ENCODE measurements at places on chromosomes 7 and 10.
A peak's percentile ranks its signal among the peaks of the same experiment; 100 is the strongest.

DNA sequence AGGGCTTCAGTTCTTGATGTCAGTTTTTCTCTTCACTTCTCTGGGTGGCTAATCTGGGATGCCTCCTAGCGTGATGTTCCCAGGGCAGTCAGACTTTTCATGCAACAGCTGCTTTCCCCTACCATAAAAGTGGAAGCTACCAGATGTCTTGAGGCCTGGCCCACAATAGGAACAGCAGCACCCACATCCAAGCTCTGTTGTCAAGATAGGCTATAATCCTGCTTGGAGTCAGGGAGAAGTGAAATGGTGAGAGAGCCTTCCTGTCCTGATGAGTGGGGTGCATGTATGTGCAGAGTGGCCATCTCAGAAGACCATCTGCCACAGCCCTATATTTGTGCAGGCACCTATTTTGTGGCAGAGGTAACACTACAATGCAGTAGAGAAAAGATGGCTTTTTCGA, 108.0 kb downstream of the HTR5A start:
- no peak for DNase-seq

DNA sequence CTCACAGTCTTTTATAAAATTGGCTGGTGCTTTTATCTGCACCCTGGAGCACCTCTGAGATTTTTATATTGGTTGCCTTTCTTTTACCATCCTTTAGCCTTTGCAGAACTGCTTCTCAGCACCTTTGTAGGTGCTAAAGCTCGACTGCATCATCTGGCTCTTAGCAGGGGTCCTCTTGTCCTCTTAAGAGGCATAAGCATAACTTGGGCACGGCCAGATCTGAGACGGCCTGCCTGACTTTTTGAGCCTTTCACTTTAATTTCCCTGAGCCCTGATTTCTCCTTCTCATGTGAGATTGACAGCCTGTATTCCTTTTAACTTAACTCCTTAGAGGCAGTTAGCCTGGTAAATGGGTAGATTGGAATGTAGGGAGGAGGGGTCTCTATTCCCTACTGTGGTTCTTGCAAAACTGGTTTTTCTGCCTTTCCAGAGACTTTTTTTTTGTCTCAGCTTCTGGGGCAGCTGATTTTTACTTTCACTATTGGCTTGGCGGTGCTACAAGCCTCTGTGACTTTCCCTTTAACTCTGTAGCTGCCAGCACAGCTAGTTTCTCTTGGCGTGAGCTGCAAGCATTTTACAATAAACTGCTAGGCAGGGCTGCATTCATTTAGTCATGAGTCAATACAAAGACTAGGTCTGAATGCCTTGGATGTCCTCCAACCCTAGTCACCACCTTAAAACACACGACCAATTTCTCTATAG, 24.0 kb downstream of the ZPBP start:
- DNase-seq = no peak

- no peak for DNase-seq
These were observed 9.8 kb downstream of the CREB3L2 start for GRCh38 chr7:137992104-137992549.

DNA sequence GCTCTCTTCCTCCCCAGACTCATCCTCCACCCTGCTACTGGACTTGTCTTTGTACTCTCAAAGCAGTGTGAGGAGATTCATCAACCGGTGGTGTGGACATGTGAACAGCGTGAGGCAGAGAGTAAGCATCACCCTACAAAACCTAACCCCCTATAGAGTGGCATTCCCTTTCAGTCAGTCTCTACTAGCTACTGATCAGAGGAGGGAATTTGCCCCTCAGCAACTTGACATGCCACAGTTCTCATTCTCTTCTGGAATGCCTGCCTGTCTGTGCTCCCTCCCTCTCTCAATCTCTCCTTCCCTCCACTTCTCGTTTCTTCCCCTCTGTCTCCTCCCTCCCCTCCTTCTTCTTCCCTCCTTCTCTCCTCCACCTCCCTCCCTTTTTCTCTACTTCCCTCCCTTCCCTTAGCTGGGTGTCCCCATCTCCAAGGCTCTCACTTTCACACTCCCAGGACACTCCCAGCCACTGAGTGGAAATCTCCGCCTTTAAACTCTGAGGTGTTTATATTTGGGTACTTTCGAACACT, 24.6 kb downstream of the H2AZ2 start:
- no peak for DNase-seq

GRCh38 chr10:94193466-94193924, 169.2 kb downstream of the NOC3L start:
- DNase-seq = no peak

DNA sequence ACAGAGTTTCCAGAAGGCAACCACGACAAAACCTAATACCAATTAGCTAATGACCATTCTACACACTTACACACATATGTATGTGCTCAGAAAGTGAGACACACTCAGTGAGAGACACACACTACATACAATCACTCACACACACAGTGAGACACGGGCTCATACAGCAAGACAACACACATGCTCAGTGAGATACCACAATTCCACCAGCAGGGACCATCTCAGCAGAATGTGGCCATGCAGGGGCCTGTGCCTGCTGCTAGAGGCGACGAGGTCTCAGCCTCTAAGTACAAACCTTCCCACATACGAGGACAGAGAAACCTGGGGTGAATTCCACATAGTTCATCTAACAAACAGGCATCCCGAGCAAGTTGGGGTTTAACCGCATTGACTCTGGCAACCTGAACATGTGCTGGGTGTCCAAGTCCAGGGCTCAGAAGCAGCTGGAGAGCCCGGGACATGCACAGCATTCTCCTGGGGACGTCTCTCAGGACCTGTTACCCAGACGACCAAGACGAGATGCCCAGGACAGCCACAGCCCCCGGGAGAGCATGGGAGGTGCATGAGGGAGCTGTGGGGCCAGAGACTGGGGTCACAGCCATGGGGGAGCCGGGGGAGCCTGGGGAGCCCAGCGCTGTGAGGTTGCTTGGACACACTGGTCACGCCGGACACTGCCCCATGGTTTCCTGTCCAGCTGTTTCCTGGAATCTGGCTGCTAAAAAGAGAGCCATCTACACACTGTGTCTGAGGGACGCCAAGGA, 523.6 kb downstream of the PTPRN2 start:
- no peak for DNase-seq

GRCh38 chr10:182441-183201, 47.4 kb downstream of the ZMYND11 start:
- DNase-seq = no peak

DNA sequence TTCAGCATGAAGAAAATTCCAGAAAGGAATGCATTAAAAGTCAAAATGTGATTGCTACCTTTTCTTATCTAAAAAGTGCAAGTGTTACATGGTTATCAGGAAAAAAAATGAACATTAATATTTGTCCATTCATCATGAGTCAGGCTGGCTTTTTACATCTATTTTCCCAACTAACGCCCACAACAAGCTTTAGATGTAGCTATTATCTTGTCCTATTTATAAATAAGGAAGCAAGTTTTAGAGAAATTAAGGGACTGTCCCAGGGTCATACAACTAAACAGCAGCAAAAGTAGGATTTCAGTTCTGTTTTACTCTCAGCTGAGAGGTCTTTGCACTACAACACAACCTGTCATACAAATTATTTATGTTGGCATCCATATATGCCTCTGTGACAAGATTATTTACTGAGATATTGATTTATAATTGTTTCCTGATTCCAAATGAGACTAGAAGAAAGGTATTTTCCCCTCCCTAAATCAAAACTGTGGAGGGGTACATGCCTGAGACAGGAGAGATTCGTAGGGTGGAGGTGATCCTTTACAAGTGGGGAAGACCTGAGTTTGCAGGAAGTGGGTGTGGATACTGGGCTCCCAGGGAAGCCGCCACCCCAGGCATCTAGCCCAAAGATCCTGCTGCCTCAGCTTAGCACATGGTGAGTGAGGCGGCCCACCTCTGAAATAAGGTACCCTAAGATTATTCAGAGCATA, 57.2 kb upstream of the ARID5B start:
- no peak for DNase-seq

GRCh38 chr10:70106958-70107791, 25.4 kb downstream of the AIFM2 start:
- no peak for DNase-seq

DNA sequence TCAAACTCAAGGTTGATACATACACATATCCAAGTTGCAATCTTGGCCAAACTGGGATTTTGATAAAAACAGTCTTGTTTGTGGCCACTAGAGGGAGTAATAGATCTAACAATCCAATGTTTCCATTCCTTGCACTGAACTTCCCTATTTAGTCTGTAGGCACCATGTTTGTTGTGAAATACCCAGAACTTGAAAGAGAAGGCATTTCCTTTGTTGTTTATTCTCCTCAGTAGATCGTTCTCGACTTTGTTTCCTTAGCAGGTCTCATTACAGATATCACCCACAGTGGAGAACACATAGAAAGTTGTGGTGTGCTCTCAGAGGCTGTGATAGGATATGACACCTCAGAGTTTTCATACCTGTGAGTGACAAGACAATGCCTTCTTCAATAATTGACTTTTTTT, 70.3 kb upstream of the MXI1 start:
- no peak for DNase-seq

GRCh38 chr10:97683556-97684367, 3.3 kb downstream of the AVPI1 start:
- DNase-seq = no peak

GRCh38 chr7:65397730-65398142, 24.1 kb downstream of the ZNF92 start:
- DNase-seq = no peak

- no peak for DNase-seq
These were observed 6.8 kb upstream of the IFIT1B start for GRCh38 chr10:89371079-89371478.

- no peak for DNase-seq
These were observed 26.1 kb downstream of the LRRTM3 start for GRCh38 chr10:66951896-66952295.

DNA sequence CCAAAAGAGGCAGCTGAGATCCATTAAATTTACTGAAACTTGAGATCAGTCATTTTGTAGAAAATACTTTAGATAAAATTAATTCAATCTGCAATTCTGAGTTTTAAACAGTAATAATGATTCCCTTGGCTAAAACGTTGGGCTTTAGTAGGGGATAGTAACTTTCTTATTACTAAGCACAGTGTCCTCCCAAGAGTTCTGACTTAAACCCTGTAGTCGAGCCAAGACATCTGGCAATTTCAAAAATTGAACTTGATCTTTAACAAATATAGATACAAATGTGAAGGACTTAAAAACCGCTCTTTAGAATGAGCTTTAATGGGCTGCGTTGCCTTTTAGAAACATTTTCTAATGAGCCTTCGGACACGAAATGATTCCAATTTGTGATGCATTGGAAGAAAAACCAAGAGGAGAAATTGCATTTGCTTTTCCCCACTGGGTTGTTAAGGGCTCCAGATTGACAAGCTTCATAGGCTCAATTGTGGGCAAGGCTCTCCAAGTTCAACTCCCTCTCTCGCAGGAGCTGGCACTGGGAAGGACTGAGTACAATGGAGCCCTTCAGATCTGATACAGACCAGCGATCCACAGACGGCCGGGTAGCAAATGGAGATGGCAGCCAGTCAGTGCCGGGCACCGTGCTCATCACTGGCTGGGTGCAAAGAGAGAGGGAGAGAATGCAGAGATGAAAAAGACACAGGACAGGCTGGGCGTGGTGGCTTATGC, 921.3 kb upstream of the AUTS2 start:
- no peak for DNase-seq

- no peak for DNase-seq
These were observed 138.0 kb upstream of the YAE1 start for GRCh38 chr7:39428221-39428620.

DNA sequence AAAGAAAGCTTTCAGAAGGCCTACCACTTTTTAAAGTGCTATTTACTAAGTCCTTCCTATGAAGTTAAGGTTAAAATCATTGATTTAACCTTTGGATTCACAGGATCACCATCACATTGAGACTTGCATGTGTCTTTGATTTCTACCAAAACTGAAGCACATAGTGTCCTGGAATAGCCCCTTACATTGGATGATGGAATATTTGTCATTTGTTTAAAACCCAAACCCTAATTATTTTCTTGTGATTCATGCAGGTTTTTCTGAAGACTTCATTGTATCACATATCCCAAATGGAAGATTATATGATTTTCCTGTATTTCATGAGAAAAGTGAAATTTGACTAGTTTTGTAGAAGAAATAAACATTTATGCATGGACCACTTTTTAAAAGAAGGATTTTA, 3.3 kb downstream of the SEMA3A start:
- DNase-seq = no peak

DNA sequence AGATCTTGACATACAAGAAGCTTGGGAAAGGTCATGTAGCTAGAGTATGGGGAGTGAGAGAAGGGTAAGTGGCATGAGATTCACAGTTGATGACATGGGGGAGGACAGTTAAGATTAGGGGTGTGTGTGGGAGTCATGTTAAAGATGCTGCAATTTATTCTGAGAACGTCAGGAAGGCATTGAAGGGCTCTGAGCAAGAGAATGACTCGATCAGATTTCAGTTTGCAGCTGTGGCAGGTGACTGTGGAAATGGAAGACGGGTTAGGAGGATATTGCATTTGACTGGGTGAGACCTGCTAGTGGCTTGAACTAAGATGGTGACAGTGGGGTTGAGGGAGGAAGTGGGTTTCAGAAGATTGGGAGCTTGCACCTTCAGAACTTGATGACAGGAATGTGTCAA, 5.6 kb downstream of the CDC123 start:
- DNase-seq = no peak

DNA sequence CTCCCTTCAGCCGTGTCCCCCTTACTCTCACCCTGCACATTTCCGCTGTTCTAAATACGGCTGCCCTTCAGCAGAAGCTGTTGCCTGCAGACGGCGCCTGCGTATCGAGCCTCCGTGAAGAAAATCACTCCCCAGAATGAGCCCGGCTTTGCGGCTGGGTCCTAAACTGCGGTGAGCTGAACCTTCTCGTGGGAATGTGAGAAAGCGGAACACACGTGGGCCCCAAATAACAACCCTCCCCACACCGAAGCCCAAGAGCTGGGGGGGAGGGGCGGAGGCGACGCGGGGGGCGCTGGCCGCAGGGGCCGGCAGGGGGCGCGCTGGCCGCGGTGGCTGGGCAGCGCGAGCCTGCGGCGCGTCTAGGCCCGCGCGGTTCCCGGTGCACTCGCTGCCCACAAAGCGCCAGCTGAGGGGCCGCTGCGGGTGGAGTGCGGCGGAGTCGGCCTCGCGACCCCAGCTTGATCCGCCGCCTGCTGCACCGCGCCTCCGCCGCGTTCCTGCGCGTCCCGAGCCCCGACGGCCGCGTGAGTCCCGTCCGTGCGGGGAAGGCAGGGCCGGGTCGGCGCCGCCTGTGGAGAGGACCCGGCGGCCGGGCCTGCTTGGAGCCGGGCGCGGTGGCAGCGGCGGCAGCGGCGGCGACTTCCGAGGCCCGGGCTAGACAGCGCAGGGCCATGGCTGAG, at the start of gene ZNF398:
TSS of gene ZNF398 (plus strand) at position 382 of the 680 bp plus-strand sequence. CDS start at position 672, 290 bp downstream.
- DNase-seq = peak; percentile 79

DNA sequence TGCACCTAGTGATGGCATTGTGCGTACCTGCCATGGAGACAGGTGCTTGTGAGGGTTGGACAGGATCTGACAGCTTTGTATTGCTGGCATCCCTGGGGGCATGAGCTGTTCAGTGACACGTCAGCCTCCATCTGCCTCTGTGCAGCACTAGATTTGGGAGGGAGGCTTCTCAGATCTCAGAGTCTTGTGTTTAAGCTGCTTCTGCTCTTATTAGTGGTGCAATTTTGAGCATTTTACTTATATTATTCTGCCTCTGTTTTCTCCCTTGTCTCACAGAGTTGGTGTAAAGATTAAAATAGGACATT, 5.1 kb downstream of the ARHGAP22 start:
- no peak for DNase-seq

- no peak for DNase-seq
These were observed 169.5 kb upstream of the SVIL start for GRCh38 chr10:29804025-29804852.
